ENCODE measurements at places on chromosomes 16 and 17.

GRCh38 chr17:33811984-33812577 lies 443.0 kb upstream of the CCL2 start:
- no peak for DNase-seq

- DNase-seq, result no peak
Observed at GRCh38 chr17:81939881-81940385, 2.8 kb upstream of the PYCR1 start.

DNA sequence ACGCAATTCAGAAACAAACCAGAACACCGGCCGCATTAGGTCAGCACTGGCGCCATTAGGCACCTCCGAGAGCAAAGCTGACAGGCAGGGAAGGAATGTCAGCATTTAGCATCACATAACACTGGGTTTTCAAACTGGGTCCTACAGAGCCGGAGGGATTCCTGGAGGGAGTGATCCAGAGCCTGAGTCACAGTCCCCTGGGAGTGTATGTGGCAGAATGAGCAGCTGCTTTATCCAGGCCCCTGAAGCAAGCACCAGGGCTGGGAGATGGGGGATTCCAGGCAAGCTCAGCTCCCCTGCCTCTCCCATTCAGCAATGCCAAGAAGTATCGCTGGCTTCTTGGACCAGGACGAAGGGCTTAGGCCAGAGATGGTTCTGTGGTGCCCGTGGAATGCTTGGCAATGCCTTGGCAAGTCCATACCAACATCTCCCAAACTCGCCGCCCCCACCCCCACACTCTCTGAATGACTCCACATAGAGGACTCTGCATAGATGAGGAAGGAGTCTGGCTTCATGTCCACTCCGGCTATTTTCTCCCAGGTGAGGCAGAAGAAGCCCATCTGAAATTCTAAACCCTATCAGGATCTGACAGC lies 20.4 kb downstream of the GAS7 start:
- peak; percentile 24 for DNase-seq

GRCh38 chr17:27654136-27654535 lies 23.1 kb downstream of the LGALS9 start:
- no peak for DNase-seq

- no peak for DNase-seq
Observed at GRCh38 chr16:86089334-86089900, 190.5 kb downstream of the IRF8 start.
